ENCODE measurements at places on chromosomes 4 and X.
A peak's percentile ranks its signal among the peaks of the same experiment; 100 is the strongest.

- DNase-seq = peak; percentile 66
Observed at GRCh38 chr4:34464196-34464595, 1780.1 kb downstream of the ARAP2 start.

DNA sequence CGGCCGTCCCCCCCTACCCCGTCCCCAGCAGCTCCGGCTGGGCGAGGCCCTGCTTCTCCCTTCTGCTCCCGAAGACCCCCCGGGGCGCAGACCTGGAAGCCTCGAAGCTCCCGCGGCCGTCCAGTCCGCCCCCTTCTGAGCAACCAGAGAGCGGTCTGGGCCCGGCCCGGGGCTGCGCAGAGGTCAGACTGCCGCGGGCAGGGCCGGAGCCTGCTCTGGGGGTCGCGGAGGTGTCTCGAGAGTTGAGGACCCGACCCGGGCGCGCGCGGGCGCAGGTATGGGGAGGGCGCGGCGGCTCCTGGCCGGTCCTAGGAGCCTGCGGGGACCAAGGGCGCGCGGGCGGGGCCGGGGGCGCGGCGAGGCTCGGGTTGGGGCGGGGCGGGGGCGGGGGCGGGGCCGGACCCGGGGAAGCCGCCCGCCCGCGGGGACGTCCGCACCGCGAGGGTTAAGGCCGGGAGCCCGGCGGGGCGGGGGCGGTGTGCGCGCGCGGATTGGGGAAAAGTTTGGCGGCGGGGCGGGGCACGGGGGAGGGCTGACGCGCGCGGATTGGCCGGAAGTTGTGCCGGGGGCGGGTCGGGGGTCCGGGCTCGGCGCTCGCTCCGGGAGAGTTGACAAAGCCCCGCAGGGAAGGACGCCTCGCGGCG lies at the start of gene FGFRL1:
TSS of gene FGFRL1 (plus strand) at position 605 of the 644 bp plus-strand sequence. CDS start 860 bp downstream, outside the sequence.
- DNase-seq = peak; percentile 96

DNA sequence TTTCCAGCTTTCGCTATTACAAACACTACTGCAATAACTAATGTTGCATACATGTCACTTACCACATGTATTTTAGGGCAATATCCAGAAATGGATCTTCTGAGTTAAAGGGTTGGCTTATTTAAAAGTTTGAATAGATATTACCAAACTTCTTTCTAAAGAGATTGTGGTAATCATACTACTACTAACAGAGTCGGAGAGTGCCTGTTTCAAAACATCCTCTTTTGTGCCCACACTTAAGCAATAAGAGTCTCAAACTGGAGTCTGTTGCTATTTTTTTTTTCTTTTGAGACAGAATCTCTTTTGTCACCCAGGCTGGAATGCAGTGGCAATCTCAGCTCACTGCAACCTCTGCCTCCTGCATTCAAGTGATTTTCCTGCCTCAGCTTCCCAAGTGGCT lies 35.8 kb downstream of the FGFBP1 start:
- no peak for DNase-seq

DNA sequence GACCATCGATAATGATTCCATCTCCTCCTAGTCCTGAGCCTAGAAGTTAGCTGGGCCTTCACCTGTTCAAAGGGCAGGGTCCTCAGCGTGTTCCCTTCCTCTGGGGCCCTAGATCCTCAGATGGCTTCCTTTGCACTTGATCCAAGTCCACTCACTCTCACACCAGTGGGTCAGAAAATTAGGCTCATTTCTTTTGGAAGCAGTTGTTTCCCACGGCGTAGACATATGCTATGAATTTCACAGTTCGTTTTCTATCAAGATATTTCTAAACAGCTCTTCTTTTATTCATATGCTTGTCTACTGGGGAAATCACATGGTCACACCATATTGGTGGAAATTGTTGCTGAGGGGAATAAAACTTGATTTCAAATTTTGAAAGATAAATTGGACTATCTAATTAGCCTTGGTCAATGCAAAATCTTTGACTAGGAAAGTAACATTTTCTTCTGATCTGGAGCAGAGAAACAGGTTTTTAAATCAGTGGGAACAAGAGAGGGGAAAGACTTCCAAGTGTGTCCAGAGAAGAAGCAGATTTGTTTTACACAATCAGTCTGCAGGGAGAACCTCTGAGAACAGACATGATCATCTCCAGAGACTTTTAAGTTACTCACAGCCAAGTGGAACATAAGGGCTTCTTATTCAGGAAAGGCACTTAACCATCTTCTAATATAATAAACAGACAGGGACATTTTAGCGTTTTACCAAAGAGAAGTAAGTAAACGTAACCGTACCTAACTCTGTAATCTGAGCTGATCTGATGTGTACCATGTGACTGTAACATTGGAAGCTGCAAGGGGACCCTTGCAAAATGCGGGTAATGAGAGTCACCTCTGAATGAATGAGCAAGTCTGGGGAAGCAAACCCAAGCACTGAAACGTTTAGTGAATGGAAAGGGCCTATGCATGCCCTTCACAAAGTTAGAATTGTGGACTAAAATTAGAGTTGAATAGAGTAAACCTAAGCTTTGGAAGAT lies 455.7 kb upstream of the FAT1 start:
- DNase-seq = no peak

- no peak for DNase-seq
Observed at GRCh38 chr4:41183021-41183553, 31.3 kb downstream of the APBB2 start.

DNA sequence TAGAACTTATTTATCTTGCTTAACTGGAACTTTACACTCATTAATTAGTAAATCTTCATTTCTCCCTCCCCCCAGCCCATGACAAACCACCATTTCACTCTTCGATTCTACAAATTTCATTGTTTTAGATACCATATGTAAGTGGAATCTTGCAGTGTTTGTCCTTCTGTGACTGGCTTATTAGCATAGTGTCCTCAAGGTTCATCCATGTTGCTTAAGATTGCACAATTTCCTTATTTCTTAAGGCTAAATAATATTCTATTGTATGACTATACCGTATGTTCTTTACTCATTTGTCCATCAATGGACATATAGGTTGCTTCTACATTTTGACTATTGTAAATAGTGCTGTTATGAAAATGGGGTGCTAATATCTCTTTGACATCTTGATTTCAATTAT lies 24.5 kb upstream of the RNF212 start:
- DNase-seq = no peak

GRCh38 chr4:8282742-8283141 lies 13.2 kb downstream of the HTRA3 start:
- DNase-seq = no peak

DNA sequence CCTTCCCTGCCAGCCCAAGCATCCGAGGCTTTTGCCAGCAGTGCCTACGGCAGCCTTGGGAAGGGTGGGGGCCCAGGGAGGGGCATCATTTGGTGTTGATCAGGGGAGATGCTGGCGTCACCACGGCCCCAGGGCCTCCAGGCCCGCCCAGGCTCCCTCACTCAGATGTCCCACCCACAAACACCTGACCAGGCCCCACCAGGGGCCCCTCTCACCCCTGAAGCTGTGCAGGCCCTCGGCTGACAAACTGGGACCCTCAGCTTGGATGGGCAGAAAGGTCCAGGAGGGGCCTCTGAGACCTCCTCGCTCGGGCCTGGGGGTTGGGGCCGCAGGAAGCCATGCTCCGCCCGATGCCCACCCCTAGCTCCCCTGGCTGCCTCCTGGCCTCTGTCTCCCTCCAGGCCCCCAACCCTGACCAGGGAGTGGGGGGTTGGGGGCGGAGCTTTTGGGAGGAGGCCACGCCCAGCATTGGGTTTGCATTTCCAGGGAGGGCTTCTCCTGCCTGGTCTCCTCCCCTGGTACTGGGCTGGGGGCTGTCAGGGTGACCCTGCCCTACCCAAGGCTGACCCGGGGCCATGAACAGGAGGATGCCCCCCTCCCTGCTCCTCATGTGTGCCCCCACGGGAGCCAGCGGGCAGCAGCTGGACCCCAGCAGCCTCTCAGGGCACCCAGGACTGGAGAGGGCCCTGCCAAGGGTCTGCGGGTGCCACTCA lies 33.4 kb upstream of the SPON2 start:
- DNase-seq = peak; percentile 15

DNA sequence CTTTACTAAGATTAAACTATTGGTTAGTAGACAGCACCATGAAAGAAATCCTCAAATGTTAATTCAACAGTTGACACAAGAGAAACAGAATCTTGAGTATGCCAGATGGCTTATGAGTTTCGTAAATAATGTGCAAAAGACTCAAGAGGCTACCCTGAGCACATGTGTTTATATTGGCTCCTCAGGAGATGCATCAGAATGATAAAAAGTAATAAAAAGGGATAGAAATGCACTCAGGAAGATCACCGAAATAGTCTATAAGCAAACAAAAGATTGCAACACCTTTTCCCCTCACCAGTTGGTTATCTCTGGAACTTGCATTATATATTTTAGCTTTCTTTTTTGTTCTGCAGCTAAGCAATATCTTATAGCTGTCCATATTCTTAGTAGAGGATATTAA lies 84.4 kb downstream of the SCFD2 start:
- no peak for DNase-seq

GRCh38 chr4:139537292-139537691 lies 18.7 kb downstream of the SETD7 start:
- DNase-seq = no peak

GRCh38 chr4:153832054-153832453 lies 43.2 kb upstream of the SFRP2 start:
- DNase-seq = no peak

DNA sequence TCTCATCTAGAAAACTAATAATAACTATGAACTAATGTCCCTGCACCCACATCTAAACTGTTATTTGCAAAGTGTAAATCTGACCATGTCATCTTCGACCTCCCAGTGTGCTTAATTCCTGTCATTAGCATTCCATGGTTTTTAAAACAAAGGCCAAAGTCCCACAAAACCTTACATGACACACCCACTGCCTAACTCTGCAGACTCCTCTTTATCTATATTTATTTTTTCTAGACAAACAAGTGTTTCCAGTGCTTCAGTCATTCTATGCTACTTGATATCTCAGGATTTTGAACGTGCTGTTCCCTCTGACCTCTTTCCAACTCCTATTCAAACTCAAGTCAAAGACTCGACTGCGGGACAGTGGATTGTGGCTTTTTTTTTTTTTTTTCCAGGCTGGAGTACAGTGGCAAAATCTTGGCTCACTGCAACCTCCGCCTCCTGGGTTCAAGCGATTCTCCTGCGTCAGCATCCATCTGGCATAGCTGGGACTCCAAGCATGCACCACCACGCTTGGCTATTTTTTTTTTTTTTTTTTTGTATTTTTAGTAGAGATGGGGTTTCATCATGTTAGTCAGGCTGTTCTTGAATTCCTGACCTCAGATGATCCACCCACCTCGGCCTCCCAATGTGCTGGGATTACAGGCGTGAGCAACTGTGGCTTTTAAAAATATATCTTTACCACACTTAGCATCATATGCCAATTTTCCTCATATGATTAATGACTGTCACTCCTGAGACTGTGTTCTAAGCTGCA lies 1511.0 kb downstream of the ARAP2 start:
- no peak for DNase-seq

GRCh38 chrX:151393514-151393913 lies 3.5 kb upstream of the VMA21 start:
- no peak for DNase-seq

DNA sequence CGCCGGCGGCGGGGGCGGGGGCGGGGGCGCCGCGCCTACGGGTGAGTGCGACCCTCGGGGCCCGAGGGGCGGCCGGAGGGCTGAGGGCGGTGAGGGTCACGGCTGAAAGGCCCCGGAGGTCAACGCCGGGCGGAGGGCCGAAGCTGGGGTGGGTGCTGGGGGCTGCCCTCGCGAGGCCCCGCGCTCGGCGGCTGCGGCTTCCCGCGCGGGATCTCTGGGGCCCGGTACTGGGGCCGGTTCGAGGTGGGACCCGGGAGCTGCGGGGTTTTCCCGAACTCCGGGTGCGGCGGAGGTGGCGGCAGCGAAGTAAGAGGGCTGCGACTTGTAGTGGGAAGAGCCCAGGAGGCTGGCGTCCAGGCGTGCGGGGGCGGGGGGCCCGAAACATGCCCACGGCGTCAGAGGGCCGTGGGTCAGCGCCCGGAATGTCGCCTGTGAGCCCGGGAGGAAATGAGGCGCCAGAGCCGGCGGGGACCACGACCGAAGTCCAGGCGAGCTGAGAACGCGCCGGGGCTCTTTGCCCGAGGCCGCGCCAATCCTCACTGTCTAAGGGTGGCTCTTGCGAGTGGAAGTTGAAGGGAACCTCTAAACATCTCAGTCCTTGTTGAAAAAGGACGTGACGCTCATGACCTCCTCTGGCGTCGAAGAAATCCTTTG lies 407 bp downstream of the IL13RA1 start:
- DNase-seq = peak; percentile 18

GRCh38 chr4:142238589-142238988 lies 602.2 kb downstream of the IL15 start:
- DNase-seq = no peak

DNA sequence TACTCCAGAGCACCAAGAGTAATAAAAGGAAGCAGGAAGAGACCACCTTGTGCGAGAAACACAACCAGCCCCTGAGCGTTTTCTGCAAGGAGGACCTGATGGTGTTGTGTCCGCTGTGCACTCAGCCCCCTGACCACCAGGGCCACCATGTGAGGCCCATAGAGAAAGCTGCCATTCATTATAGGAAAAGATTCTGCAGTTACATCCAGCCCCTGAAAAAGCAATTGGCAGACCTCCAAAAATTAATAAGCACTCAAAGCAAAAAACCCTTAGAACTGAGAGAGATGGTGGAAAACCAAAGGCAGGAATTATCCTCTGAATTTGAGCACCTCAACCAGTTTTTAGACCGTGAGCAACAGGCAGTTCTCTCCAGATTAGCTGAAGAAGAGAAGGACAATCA lies 5.7 kb downstream of the TRIM75 start:
- no peak for DNase-seq

GRCh38 chr4:67765928-67766327 lies 11.7 kb upstream of the GNRHR start:
- DNase-seq = no peak

GRCh38 chrX:69142788-69143469 lies 22.3 kb downstream of the PJA1 start:
- DNase-seq = no peak

DNA sequence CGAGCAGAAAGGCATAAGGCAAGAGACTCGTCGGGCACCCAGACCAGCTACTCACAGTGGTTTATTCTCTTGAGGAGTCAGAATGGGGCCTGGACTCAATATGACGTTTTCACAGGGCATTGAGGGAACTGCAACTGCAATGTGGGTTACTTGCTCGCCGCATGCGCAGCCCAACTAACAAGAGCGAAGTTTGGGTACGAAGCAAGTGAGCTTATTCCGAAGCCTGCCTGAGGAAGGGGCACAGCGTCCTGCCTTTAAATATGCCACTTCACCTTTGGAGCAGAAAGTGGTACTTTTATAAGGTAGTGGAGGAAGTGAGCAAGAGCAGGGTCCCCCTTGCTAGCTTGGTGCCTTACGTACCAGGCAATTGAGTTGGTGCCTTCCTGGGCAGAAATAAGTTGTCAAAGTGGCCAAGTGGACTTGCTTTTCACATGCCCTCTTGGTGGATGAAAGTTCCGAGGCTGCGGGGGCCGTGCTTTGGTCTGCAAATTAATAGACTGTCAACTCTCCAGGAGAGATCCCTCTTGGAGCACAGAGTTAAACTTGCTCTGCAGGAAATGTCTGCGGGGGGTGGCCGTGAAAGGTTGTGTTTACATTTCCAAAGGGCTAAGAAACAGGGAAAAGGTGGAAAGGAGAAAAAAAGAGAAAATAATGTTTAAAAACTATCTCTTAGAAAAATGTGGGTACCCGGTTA lies 480.4 kb downstream of the TRIML1 start:
- no peak for DNase-seq

Measured in WERI-Rb-1 (cell line).